Effector memory CD8-positive, alpha-beta T cell (primary cell): ENCODE measurements at places on chromosomes 7 and 10.

- peaks cover 36% of the 10 kb centered on the region for H3K27me3 ChIP-seq
- DNase-seq: no peak
- no peak overlapping the region for H3K4me3 ChIP-seq
- H3K36me3 ChIP-seq: no peaks in the 10 kb centered on the region
Observed at GRCh38 chr10:10855151-10855581, 162.5 kb upstream of the CELF2 start.

GRCh38 chr7:137342828-137343261 is 688 bp downstream of the PTN start:
- no peak overlapping the region for H3K27ac ChIP-seq
- no peak overlapping the region for H3K4me3 ChIP-seq
- H3K36me3 ChIP-seq: no peaks in the 10 kb centered on the region
- DNase-seq: no peak
- no peaks in the 10 kb centered on the region for H3K4me1 ChIP-seq
- no peaks in the 10 kb centered on the region for H3K27me3 ChIP-seq

GRCh38 chr7:30851651-30852307 is 59.9 kb upstream of the AQP1 start:
- no peaks in the 10 kb centered on the region for H3K36me3 ChIP-seq
- H3K4me3 ChIP-seq: no peak overlapping the region
- peaks cover under 1% of the 10 kb centered on the region for H3K4me1 ChIP-seq

DNA sequence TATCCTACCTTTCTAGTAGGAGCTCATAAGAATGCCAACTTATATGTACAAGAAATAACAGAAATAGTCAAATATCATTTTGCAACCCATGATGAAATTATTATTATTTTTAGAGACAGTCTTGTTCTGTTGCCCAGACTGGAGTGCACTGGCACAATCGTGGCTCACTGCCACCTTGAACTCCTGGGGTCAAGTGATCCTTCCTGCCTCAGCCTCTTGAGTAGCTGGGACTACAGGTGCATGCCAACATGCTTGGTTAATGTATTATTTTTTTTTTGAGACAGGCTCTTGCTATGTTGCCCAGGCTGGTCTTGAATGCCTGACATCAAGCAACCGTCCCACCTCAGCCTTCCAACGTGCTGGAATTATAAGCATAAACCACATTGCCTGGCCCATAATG is 44.8 kb downstream of the TNPO3 start:
- H3K4me3 ChIP-seq: no peak overlapping the region
- peaks cover 6% of the 10 kb centered on the region for H3K4me1 ChIP-seq
- H3K36me3 ChIP-seq: peaks cover 63% of the 10 kb centered on the region
- H3K27ac ChIP-seq: no peak overlapping the region
- DNase-seq: no peak
- no peaks in the 10 kb centered on the region for H3K27me3 ChIP-seq

DNA sequence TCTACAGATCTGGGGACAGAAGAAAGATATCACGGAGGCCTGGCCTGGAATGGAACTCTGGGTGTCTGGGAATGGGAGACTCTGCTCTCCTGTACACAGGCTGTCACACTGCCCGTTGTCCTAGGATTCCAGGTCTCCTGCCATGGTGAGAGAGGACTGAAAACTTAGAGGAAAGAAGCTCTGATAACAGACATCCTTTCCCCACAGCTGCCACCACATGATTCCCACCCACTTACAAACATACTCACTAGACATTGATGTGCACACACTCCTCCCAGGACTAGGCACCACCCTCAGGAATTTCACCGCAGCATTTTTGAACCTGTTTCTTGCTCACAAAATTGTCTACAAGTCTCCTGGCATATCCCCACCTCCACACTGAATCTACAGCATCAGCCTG is 5.7 kb downstream of the ZNF92 start:
- peak overlapping the region; percentile 39 for H3K4me3 ChIP-seq
- peaks cover 36% of the 10 kb centered on the region for H3K36me3 ChIP-seq
- no peaks in the 10 kb centered on the region for H3K27me3 ChIP-seq
- H3K27ac ChIP-seq: peak overlapping the region; percentile 7
- no peak for DNase-seq

DNA sequence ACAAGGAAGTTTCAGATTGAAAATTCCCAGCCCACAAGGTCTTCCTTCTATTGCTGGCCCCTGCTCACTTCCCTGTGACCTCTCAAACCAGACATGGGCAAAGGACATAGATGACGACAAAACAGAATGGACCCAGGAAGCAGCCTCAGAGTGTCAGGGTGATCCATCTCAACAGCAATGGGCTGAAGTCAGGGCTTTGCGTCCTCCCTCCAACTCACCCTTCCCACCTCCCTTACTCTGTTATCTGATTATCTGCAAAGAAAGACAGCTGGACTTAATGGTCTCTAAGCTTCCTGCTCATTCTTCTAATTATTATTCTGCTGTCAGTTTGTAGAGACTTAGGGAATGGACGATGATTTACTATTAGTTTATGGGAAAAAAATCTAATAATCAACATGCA is 115.9 kb downstream of the PIP4K2A start:
- no peak for DNase-seq
- no peaks in the 10 kb centered on the region for H3K27me3 ChIP-seq
- peaks cover 59% of the 10 kb centered on the region for H3K36me3 ChIP-seq
- peak overlapping the region; percentile 97 for H3K27ac ChIP-seq

GRCh38 chr10:86259901-86260562 is 106.6 kb downstream of the GRID1 start:
- H3K4me3 ChIP-seq: no peak overlapping the region
- DNase-seq: no peak
- no peak overlapping the region for H3K27ac ChIP-seq
- peaks cover 19% of the 10 kb centered on the region for H3K27me3 ChIP-seq
- no peaks in the 10 kb centered on the region for H3K36me3 ChIP-seq
- H3K4me1 ChIP-seq: no peaks in the 10 kb centered on the region

DNA sequence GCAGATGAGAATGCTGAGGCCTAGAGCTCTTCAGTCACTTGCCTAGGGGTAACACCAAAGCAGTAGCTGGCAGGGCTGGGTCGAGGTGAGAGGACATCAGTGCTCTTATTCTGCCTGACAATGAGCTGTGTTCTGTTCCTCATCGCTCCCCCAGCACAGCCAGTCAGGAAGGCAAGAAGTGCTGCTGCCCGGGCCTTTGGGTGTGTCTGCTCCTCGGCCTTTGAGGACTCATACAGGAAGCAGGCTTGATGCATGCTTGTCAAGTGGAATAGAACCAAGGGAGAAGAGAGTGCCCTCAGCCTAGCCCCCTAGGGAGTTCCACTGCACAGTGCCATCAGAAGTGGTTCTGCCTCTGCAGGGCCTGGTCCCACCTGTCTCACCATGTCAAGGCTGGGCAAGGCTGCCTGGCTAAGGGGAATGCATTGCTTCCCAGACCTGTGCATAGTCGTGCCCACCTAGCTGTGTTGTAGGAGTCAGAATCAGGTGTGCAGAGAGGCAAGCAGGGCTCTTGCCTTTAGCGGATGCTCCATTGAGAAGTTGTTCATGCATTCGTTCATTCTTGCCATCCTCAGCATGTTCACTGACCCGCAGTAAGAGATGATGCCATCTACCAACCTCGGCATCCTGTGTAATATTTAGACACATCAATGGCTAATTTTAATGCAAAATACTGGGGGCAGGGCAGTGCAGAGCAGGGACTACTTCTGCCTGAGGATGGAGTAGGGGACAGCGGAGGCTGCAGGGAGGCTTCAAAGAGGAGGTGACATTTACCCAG is 156.6 kb downstream of the RPS24 start:
- peaks cover under 1% of the 10 kb centered on the region for H3K36me3 ChIP-seq
- no peak for DNase-seq
- H3K27me3 ChIP-seq: peaks cover 10% of the 10 kb centered on the region
- no peak overlapping the region for H3K4me3 ChIP-seq
